ENCODE measurements at places on chromosomes 1 and 21.

- DNase-seq: peak; percentile 94
Measured at GRCh38 chr1:67674260-67675011, 10.6 kb upstream of the GADD45A start.

- no peak for DNase-seq
Measured at GRCh38 chr1:37399205-37399604, 75.2 kb upstream of the ZC3H12A start.

DNA sequence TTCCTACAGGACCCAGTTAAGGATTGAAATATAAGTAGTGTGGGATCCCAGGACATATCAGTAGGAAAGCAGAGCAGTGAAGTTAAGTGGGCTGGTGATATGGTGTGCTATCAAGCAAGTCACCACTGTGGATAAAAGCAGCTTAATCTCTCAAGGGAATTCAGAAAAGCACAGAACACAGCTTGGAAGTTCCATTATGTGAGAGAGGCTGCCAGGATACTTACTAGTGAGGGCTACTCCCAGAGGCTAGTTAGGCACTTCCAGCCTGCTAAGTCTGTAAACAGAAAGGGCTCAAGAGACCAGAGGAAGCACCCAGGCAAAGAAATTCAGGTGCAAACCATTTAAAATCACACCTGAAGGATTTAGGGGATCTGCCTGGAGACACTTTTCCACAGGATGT lies 18.8 kb upstream of the GRIK1 start:
- no peak for DNase-seq

- no peak for DNase-seq
Measured at GRCh38 chr1:217660353-217661062, 29.4 kb downstream of the SPATA17 start.

DNA sequence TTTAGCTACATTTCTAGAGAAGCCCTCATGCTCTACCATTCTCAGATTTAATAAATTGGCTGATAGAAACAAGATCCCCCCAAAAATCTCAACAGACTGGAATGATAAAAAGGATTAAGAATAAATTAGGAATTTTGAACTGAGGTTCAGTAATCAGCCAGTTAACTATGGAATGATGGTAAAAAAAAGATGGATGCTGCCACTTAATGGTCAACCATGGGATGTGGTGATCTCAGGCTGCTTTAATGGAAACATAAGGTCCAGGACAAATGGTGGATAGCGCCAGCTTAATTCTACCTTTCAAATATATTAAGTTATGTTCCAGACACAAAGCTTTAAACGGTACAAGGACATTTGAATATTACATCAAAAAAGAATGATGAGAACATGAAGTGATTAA lies 49.9 kb downstream of the CCN1 start:
- DNase-seq: no peak

All from NCI-H524 treated with DMSO at 0.1 percent for 48 hours (cell line).